ENCODE measurements at places on chromosomes 12 and 14.

GRCh38 chr14:68955164-68955850 lies 23.8 kb downstream of the ACTN1 start:
- DNase-seq, result no peak

DNA sequence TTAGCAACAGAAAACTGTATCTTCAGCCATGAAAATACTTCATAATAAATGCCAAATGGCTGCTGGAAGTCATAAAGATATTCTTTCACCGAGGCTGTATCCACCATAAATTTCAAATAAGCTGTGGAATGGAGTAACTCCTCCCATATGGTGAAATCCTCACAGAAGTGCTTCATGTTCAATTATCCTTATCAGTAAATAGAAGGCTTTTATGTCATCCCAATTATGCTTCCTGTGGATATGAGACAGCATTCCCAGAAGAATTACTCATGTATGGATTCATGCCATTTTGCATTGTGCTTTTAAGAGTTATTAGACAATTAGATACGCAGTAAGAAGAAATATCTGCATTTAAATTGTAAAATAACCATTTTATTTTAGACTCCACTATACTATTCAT lies 99.0 kb downstream of the RTN1 start:
- no peak for DNase-seq

DNA sequence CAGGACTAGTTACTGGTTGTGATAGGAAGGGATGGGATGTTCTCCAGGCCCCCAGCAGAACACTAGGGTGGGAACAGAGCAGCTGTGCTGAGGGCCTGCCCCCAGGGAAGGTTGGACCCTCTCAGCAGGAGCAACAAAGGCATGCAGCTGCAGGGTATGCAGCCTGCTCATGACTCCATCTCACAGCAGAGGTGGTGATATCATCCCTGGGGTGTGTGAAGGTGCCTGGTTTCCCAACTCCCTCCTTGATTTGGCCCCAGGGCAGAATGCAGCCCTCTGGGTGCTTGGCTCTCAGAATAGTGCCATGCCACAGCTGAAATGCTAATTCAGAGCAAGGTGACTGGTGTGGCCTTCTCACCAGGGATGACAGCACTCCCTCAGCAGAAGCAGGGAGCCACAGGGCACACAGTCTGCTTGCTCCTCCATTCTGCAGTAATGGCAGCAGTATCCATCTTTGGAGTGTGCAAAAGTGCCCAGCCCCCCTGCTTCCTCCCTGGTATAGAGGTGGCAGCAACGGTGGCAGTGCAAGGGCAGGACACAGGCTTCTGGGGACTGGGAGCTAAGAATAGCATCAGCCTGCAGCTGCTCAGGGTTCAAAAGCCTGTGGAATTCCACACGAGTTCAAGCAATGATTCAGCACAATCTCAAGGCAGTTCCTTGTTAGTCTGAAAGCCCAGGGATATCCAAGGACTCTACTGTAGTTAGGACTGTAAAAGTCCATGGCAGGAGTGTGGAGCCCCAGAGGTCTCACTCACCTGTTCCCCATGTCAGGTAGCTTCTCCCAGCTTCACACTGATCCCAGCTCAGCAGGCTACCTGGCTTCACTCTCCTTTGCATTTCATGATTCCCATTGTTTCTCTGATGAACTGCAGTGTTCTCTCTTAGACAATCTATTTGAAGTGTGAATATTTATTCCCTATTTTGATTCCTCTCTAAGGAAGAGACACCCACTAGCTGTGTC lies 298.1 kb upstream of the FOXG1 start:
- DNase-seq, result no peak

DNA sequence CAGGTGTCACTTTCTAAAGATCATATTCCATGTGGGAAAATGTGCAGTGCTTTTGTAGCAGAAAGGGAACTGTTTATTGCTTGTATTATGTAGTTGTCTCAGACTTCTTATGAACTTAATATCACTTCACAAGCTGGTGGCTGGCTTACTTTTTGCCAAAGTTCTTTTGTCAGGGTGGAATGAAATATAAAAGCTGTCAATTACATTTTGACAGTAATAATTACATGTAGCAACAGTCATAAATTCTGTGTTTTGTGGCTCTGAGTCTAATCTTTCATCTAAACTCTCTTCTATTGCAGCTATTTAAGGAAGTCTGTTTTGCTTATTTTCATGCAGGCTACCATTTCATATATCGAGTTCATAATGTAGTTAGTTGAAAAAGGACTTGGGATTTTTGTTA lies 106.6 kb downstream of the OTOGL start:
- no peak for DNase-seq

- DNase-seq, result no peak
Measured at GRCh38 chr12:46490635-46491034, 118.1 kb upstream of the SLC38A2 start.

DNA sequence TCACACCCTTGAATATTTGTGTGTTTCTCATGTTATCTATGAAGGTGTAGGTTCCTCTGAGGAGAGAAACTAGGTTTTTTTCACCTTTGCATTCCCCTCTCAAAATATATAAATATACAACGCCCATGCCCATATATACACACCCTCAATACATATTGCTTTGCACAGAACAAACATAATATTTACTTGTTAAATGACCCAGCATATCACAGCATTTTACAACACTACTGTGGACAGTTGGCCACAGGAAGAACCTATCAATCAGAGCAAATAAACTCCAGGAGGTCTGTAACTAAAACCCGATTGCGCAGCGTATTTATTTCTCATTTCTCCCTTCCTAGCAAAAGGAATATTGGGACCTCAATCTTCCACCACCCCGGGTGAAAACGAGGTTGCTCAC lies 196.0 kb downstream of the SLC5A8 start:
- DNase-seq, result no peak

DNA sequence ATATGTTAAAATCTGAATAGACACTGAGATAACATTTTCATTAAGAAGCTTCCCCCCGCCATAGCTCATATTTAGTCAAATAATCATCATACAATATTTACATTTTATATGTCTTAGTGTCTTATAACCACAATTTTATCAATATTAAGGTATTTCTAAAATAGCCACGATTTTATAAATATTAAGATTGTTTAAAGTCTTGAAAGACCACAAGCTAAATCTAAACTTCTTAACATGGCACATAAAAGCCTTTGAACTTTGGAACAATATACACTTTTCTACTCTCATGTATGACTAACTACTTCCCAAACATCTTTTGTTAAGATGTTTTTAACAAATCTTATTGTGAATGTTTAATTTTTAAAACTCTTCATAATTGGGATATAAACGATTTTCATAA lies 6.5 kb downstream of the USP44 start:
- no peak for DNase-seq

- no peak for DNase-seq
Measured at GRCh38 chr12:106093246-106093645, 45.5 kb downstream of the NUAK1 start.

- DNase-seq, result no peak
Measured at GRCh38 chr12:32115404-32116104, 8.9 kb downstream of the BICD1 start.

GRCh38 chr12:75635606-75636444 lies 124.4 kb upstream of the KRR1 start:
- DNase-seq, result no peak

DNA sequence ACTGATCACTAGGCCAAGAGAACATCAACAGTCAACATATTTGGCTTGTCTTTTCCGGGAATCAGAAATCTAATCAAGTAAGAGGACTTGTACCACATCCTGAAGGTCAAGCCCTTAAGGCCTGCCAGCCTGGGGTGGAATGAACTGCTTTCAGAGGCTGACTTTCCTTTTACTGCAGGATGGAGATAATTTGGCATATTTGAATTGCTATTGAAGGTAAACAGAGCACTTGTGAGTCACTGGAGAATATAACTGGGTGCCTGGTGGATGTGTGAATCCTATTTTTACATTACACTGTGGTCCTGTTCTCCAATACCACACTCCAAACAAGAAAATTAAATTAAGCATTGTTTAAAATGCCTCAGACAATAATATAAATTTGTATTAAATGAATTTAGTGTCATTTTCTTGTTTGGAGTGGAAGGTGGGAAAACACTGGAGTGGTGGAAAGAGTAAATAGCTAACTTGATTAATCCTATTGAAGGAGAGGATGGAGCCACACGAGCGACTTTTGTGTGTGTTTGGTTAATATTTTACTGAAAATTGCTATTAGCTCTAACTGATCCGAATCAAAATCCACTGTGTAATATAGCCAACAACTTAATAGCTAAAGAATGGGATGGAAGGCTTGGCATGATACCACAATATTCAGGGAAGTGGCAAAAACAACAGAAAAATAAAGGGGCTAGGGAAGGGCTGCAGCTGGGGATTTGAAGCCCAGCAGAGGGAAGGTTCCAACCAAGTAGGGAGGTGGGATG lies 89.4 kb downstream of the OTX2 start:
- DNase-seq, result no peak

- no peak for DNase-seq
Measured at GRCh38 chr12:127271776-127272175, 995.2 kb upstream of the TMEM132C start.

- DNase-seq, result no peak
Measured at GRCh38 chr12:53068811-53069585, 10.2 kb downstream of the SPRYD3 start.

DNA sequence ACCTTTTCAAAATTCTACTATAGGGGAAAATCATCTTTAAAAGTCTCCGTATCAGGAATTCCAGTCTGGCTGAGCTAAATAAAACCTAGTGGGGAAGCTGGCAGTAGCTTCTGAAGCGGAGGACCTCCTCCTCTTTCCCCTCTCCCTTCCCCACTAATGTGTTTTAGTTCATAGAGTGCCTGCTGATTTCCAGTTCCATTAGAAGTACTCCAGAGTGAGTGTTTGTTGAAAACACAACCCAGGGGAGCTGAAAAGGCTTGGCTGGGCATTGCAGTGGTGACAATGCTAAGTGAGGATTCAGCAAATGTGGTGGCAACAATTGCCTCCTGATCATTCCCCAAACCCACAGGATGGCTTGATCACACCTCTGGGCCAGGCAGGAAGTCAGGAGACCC lies 144.2 kb upstream of the FRMD6 start:
- no peak for DNase-seq

- DNase-seq, result no peak
Measured at GRCh38 chr14:84107835-84108343, 1422.1 kb upstream of the FLRT2 start.

DNA sequence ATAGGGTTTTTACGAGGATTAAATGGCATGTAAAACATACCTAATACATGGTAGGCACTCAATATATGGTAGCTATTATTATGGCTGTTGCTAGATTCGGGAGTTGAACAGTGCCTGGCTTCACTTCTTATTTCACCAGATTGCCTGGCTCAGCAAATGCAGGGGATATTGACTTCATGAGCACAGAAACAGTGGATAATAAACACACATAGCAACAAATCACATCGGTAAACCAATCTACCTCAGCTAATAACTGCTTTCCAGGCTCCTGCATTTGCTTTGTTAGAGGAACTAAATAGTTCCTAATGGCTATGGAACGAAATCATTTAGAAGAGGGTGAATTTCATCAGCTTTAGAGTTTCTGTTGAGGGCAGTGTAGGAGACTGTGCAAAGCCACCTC lies 105.2 kb upstream of the TMCC3 start:
- DNase-seq, result no peak

DNA sequence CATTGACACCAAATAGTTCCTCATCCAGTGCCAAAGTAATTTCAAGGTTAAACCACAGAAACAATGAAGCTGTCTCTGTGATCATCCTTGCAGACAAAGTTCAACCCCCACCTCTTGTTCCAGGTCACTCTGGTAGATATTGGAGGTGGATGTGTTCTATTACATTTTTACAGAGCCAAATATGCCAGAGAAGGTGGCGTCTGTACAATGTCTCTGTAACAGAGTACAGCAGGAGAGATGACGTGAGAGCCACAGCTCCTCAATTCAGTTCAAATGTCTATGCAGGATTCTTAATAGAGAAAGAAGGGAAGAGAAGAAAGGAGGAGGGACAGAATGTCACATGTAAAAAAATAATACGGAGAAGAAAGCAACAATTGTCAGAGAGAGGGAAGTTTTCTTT lies 268.3 kb upstream of the OR4E1 start:
- no peak for DNase-seq

DNA sequence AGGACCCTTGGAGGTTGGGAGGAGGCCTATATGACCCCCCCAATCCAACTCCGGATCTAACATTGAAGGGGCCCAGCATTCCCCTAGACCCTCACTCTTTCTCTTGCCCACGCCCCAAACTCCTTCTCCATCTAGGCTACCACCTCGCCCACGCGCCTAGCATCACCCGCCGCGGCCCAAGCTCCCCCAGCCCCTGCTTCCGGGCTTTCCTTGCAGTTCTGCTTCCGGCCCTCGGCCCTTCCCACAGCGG lies 445 bp downstream of the CERS5 start:
- no peak for DNase-seq

- no peak for DNase-seq
Measured at GRCh38 chr14:67446371-67447032, 34.5 kb upstream of the PLEK2 start.

GRCh38 chr12:109027767-109028166 lies 6.9 kb upstream of the SVOP start:
- no peak for DNase-seq

- DNase-seq, result no peak
Measured at GRCh38 chr12:93552427-93552826, 20.0 kb upstream of the SOCS2 start.

DNA sequence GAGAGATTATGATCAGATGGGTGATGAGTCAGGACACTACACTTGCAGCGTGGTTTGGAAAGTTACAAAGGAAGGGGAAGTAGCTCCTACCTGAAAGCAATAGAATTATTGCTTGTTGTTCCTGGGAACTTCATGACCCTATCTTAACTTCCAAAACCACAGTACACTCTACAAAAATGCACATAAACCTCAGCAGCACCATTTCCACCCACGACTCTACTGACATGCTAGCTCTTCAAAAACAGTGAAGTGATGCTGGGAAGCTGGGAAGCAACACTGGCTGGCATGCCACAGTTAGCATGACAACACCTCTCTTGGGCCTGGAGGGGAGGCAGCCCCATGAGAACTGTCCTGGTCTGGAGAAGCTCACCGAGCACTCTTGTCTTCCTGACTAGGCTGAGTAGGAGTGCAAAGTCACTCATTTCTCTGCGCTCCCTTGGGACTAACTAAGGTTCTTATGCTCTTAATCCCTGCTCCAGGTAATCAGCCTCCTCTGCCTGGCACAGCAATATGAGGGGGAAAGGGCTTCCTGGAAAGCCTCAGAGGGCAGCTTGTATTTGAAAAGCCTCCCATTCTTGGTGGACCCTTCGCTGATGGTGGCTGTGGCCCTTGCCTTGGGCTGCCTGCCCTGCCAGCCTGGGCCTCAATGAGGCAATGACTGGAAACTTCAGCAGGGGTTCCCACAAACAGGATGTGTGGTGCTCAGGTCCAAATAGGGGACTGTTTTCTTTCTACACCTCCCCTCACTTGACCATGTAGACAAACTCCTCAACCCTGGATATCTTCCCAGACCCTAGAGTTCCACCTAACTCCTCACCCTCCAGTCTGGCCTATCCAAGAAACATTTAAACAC lies 1.2 kb downstream of the KRT3 start:
- DNase-seq, result no peak

Measured in CD8-positive, alpha-beta memory T cell (primary cell).